CD4-positive, alpha-beta T cell treated with Interleukin-12 subunit alpha and Interleukin-12 subunit beta, for 1 hour (primary cell): ENCODE measurements at places on chromosomes 1 and 21.

DNA sequence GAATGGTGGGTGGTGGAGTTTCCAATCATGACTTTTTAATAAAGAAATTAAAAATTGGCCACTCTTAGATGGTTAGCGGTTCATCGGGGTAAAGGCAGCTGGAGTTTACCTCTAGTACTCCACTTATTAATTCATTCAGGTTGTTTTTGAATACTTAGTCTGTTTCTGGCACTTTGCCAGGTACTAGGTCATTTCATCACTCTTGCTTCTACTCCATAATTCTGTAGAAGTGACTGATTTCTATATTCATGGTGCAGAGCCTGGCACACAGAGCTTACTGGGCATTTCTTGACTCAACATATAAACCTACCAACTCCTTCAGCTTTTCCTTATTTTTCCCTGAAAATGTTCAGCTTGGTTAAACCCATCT is 31.5 kb downstream of the FOXD2 start:
- no peak for DNase-seq

DNA sequence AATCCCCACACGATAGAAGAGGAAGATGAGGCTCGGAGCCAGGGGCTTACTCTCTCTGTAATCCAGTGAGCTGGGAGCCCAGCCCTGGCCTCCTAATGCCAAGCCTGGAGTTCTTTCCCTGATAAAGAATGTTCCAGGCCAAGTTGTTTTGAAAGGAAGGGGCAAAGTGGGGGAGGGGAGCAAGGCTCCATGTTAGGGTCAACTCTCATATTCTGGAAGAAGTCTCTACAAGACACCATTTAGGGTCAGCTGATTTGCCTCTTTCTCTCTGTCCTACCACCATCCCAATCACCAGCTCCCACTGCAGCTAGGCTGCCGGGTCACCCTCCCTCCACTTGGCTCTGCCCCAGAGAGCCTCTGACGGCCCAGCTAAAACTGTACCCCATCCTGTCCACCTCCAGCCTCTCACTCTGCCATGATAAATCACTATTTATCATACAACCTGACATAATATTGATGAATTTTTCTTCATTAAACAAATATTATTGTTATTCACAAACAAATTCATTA is 95.0 kb downstream of the GLIS1 start:
- DNase-seq: no peak

GRCh38 chr1:53738205-53739108 is 507 bp downstream of the GLIS1 start:
- no peak for DNase-seq

DNA sequence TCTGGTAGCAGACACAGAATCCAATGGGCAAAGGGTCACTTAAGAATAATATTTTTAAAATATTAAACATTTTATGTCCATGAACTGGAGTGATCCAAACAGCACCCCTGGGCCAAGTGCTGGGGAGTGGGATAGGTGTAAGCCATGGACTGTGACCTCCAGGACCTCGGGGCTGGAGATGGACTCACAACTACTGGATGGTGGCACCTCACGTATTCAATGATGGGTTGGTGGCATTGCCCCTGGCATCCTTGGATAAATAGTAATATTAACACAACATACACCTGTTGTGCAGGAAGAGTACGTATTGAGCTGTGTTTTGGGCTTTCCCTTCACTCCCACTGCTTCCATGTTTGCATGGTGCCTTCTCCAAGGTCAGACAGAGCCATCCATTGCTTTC is 39.3 kb upstream of the TENT5C start:
- DNase-seq: no peak

GRCh38 chr1:203937678-203938330 is 76.4 kb downstream of the SNRPE start:
- no peak for DNase-seq
